HuH-7.5 (cell line): ENCODE measurements at places on chromosomes 16 and 17.
A peak's percentile ranks its signal among the peaks of the same experiment; 100 is the strongest.

DNA sequence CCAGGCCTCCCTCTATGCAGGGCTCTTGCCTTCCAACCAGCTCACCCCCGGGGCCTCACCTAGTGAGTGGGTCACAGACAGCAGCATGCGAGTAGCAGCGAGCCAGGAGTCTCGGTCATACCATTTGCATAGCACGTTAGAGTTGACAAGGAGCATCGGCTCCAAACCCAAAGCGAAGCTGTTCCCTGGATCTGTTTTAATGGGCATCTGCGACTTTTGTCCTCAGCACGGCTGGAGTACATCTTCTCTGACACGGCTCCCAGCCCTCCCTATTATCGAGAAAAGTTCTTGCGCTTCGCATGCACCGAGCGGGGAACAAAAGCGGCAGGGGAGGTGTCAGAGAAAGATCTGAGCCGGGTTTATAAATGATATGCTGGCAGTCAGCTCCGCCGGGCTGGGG, 253.3 kb downstream of the MAF start:
- DNase-seq, result no peak

DNA sequence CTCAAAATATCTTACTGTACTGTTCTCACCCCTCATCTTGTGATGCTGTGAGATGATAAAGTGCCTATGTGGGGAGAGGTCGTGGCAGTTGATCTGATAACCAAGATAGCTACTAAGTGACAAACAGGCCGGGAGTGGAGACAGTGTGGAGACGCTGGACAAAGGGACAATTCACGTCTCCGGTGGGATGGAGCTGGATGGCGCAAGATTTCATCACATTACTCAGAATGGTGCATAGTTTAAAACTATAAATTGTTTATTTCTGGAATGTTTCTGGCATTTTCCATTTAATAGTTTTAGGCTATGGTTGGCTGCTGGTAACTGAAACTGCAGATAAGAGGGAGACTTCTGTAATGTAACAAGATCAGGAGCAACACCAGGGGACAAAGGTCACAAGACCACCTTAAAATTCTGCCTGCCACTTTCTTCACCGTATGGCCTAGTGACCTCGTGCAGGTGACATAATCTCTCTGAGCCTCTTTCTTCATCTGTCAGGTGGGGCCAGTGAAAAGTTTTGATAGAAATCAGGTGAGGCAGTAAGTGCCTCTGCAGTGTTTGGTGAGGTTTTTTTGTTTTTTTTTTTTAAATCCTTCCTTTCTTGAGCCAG, 54.4 kb upstream of the LGALS9 start:
- DNase-seq, result no peak

GRCh38 chr17:8105957-8106398, 12.3 kb downstream of the ALOXE3 start:
- no peak for DNase-seq

DNA sequence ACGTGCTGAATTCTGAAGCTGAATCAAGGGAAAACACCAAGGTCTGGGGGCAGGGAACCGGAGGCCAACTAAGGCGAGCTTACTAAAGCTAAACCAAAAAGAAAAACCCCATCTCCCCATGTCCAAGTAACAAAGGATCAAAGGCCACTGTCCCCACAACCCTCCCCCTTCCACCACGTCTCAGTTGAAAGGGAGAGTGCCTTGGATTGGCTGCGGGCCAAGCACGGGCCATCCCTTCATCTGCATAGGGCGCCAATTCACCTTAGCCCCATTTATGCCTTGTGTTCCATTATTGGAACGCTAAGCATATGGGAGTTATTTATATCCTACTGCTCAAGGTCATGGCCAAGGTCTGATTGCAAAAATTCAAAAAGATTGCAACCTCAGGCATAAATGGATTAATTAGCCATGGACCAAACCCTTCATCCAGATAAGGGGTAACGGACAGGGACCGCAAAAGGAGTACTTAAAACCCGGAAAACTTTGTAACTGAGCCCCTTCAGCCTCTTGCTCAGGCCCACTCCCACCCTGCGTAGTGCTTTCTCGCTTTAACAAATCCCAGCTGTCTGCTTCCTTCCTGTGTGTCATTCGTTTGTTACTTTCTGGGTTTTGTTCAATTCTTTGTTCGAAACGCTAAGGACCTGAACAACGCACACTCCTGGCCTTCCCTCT, 740 bp upstream of the ATP6V0D1 start:
- DNase-seq, result no peak

DNA sequence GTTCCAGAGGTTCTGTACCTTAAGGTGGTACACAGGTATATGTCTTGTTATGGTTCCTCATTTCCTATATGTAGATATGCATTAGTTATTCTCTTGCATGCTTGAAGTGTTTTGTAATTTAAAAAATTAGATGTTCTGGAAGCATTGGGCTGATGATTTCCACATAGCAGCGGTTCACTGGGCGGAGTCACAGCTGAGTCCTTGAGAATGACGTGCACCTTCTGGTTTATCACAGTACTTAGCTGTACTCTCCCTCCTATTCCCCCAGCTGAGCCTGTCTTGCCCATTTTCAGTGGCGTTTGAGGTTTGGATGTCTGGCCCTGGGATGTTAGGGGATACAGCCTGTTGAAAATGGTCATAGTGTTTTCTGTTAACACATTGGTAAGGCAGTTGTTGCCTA, 327.1 kb downstream of the SNX29 start:
- DNase-seq, result no peak

GRCh38 chr17:57876023-57876865, 26.4 kb upstream of the MRPS23 start:
- DNase-seq, result no peak

DNA sequence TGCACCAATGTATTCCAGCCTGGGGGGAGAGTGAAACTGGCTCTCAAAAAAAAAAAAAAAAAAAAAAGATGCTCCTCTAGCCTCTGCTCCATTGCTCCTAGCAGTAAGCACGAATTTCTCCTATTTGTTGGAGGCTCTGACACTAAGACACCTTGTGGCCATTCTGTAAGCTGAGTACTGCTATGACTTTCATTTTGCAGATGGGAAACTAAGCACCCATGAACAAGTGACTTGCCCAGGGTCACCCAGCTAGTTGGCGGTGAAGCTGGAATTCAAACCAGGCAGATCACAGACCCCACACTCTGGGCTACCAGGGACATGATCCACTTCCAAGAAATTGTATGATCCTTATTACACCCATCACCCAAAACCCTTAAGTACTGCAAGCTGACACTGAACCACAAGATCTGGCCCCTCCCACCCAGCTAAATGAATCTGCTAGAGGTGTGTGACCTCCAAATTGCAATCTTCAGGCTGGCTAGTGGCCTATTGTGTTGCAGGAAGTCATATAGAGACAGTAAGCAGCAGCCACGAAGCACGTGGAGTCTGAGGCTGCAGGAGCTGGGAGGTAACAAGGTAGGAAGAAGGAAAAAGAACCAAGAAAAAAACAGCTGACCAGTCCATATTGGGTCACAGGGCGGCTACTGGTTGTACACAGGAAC, 209.4 kb downstream of the XYLT1 start:
- no peak for DNase-seq

GRCh38 chr17:40355123-40355803, 9.3 kb downstream of the GJD3 start:
- peak; percentile 95 for DNase-seq

DNA sequence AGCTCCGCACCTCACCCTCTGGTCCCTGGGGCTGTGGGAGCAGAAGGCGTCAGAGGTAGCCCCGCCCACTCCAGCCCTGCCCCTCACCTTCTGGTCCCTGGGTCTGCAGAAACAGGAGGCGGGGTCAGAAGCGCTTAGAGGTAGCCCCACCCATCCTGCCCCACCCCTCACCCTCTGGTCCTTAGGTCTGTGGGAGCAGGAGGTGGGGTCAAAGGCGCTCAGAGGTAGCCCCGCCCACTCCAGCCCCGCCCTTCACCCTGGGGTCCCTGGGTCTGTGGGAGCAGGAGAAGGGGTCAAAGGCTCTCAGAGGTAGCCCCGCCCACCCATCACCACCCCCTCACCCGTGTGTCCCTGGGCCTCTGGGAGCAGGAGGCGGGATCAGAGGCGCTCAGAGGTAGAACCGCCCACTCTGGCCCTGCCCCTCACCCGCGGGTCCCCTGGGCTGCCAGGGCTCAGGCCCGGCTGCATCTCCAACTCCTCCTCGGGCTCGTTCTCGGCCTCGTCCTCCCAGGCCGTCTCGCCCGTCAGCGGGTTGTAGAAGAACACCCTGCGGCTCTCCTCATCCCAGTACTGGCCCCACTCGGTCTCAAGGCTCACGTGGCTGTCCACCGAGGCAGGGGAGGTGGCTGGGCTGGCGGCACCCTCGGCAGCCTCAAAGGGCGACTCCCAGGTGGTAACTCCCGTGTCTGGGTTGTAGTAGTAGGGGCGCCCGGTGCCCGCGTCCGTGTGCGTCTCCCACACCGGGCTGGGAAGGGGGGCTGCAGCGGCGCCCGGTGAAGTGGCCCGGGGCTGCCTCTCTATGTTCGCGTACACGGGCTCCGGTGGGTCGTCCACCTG, 27.2 kb downstream of the ARHGAP27 start:
- peak; percentile 61 for DNase-seq

DNA sequence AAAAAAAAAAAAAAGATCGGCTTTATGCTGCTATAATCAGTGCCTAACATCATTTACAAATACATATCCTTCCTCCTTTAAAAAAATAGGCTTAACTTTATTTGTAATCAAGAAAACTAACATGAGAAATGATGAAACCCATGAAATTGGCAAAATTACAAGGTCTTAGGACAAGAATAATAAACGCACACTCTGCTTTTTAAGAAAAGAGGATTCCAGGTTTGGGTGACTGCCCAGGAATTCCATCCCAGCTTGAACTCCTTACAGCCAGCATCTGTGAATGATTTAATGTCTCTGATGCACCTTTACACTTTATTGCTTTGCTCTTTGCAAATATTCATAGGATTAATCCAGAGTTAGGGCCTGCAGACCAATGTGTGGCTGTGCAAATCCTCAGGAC, 196.0 kb downstream of the CBLN1 start:
- no peak for DNase-seq

- DNase-seq, result no peak
These were observed 50.0 kb upstream of the IRX6 start for GRCh38 chr16:55273959-55274358.

DNA sequence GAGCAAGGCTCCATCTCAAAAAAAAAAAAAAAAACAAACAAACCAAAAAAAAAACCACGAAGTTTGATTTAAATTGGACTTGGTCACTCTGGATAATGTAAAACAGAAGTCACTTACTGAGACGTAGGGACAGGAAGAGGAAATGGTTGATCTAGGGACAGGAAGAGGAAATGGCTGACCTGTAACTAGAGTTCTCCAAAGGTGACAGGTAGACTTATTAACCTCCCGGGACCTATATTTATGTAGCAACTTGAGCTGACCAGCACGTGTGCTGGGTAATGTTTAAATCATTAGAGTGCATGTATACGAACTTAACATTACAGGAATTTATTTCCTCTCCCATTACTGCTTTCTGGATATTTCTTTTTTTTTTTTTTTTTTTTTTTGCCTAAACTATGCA, 81.5 kb upstream of the DHX40 start:
- DNase-seq, result no peak

DNA sequence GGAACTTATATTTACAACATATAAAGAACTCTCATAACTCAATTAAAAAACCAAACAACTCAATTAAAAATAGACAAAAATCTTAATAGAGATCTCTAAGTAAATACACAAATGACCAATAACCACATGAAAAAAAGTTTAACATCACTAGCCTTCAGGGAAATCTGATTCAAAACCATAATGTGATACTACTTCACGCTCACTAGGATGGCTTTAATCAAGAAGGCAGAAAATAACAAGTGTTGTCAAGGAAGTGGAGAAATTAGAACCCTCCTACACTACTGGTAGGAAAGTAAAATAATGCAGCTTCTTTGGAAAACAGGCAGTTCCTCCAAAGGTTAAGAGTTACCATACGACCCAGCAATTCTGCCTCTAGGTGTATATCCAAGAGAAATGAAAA, 8.4 kb downstream of the PHF12 start:
- DNase-seq, result no peak

DNA sequence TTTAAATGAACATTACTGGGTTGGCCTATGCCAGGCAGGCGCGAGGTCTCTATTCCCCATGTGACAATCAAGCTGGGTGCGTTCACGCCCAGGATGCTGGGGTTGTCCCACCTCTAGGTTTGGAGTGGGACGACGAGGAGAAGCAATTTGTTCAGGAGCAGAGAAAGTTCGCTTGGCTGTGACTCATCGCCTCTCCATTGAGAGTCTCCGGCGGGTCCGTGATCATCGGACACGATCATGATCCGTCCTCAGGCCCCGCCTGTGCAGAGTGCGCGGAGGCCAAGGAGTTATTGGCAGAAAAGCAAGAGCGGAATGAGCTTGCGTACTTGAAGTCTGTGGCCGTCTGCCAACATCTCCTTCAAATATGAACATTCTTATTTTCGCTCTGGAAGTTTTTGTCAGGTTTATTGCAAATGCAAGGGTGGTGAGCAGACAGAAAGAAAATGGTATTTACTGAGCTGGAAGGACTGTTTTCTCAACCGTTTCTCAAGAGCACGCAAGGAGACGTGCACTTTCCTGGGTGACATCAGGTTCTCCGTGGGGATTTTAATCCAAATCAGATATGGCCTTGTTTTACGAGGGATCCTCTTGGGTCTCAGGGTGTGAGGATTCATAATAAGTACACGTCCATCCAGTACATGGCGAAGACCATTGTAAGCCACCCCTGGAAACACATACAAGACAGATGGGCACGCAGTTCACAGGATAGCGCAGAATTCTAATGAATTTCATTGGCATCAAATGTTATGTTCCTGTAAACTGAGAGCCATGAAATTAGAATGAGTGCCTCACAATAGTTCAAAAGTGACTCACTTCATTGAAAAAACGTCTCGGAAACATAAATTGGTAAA, 70.1 kb upstream of the CREBBP start:
- no peak for DNase-seq
